ENCODE measurements at places on chromosomes 2 and 18.

GRCh38 chr18:47746615-47747014 is 183.8 kb downstream of the SMAD2 start:
- no peak for DNase-seq

- no peak for DNase-seq
These were observed 1.4 kb downstream of the UBE2F start for GRCh38 chr2:237968048-237968862.

- DNase-seq: no peak
These were observed 130.3 kb downstream of the FHOD3 start for GRCh38 chr18:36427831-36428230.

DNA sequence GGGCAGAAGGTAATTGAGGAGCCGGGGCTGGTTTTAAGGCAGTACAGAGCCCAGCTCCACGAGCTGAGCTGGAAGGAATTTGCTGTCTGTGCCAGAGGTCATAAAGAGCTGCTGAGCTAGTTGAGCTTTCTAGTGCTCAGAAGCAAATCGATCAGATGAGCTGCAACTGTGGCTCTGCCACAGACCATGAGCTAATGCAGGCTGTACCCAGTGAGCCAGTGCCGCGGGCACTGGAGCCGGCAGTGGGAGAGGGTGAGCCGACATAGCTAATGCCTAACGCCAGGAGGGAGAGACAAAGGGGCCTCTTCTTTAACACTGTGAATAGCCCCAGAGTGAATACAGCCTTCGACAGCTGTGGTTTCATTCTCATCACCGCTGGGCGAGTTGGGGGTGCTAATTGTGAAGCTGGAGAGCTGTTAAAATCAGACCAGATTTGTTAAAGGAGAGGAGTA is 410.1 kb upstream of the TCF4 start:
- DNase-seq: no peak

DNA sequence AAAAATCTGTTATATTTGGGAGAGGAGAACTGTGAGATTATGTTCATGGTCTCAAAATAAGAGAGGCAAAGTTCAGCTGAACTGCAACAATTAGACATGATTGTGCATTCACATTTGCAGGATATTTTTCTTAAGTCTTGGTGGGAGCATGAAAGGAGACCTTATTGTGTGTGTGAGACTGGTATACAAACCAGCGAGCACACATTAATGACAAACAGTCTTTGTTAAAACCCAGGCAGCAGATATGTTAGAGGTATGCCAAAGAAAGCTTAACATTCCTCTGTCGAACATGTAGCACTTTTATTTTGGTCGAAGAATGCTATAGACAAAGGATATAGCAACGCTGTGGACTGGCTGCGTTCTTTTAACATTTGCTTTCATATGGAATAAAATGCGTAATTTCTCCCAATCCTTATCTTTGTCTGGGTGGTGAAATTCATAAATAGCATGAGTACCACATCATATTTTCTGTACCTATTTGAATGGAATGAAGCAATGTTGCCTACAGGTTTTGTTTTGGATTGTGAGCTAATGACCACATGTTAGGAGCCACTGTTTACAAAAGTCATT is 88.4 kb downstream of the ICOS start:
- no peak for DNase-seq

GRCh38 chr18:75915941-75916623 is 488.6 kb upstream of the SMIM21 start:
- peak; percentile 89 for DNase-seq

DNA sequence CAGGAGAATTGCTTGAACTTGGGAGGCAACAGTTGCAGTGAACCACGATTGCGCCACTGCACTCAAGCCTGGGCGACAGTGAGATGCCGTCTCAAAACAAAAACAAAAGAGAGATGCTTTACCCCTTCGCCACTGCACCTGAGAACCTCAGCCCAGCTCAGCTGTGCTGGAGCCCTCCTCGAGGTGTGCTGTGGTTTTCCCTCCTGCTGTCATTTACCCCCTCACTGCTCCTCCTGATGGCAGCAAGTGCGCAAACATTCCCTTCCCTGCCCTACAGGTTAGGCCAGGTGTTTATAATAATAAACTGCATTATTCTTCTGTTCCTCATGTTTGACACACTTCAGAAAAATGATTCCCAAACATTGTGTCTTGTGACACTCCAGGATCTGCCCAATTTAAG is 8.4 kb downstream of the FBXO36 start:
- no peak for DNase-seq

DNA sequence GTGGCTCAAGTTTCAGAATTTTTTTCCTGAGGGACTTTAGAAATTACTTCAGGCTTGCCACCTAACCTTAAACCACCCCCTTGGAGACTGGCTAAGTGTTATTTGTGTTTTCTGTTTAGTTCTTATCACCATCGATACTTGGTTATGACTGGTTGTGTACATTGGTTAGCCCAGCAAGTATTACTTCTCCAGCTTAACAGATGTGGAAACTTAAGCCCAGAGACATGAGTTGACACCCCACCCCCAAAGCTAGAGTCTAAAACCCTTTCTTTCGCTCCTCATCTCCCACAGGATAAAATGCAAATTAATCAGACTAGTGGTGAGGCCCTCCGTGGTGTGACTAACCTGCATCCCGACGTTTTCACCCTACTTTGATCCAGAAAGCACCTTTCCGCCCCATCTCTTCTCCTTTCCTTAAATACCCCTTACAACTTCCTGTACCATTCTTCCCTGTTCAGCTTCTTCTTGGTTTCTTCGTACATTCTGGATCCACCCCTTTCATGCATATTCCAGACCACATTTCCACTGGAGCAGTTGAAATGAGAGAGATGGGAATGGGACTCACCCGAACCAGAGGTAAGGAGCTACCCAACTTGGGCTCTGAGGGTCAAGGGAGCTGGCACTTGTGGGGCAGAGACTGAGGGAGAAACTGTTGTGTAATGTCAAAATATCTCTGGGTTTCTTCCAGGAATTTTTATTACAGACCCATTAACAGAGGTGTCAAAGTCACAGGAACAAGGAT is 819 bp upstream of the MAP3K2 start:
- DNase-seq: no peak

GRCh38 chr2:65350651-65351056 is 81.7 kb downstream of the SPRED2 start:
- DNase-seq: no peak

DNA sequence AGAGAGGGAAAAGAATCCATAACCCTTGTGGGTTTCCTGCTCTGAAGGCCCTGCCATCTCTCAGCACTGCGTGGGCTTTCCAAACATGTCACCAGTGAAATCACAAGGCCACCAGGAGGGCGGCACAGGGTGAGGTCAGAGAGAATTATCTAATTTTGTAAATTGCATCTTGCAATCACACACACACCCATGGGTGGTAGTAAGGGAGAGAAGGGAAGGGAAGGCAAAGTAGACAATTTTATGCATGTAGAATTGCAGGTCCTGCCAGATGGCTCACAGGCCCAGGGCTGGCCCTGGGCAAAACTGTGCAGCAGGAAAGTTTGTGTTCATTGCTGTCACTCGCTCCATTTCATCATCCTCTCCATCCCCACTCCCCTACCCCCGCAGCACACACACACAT is 21.0 kb upstream of the ZBTB7C start:
- no peak for DNase-seq

GRCh38 chr2:10408649-10409579 is 39.2 kb downstream of the ODC1 start:
- DNase-seq: peak; percentile 75

DNA sequence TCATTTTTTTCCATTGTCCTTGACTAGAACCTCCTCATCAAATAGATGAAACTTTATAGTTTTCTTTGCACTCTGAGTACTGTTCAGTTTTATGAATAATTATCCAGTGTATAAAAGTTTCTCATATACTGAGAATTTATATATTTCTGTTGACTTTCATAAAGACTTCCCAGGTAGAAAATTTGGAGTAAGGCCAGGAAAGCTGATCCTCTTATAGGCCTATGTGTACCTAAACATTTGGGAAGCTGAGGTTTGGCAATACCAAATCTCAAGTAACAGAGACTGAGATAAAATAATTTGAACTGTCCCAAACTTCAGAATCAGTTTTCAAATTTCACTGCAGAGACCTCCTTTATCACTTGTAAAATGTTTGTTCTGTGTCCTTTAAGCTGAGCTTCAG is 43.4 kb downstream of the CCDC102B start:
- no peak for DNase-seq
